ENCODE measurements at places on chromosomes 3 and 15.

GRCh38 chr15:100778831-100779288, 100.8 kb upstream of the ALDH1A3 start:
- no peak for DNase-seq

GRCh38 chr15:29785642-29786041, 36.6 kb downstream of the TJP1 start:
- no peak for DNase-seq

DNA sequence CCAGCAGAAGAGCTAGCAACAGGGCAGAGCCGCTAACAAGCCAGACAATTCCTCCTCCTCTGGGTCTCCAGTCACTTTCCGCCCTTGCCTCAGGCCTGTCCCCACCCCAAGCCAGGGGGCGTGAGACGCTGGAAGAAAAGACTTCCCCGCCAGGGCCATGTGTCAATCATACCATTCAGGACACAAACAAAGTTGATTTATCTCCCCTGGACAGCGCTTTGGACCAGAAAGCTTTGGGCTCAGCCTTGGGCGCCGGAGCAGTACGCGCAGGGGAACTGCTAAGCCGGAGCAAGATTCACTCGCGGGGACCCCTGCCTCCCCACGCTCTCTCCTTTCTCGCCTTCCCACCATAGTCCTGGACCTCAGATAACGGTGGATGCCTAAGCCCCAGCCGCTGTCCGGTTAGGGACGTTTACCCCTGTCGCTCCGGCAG, 479 bp downstream of the LRRC2 start:
- DNase-seq = no peak

DNA sequence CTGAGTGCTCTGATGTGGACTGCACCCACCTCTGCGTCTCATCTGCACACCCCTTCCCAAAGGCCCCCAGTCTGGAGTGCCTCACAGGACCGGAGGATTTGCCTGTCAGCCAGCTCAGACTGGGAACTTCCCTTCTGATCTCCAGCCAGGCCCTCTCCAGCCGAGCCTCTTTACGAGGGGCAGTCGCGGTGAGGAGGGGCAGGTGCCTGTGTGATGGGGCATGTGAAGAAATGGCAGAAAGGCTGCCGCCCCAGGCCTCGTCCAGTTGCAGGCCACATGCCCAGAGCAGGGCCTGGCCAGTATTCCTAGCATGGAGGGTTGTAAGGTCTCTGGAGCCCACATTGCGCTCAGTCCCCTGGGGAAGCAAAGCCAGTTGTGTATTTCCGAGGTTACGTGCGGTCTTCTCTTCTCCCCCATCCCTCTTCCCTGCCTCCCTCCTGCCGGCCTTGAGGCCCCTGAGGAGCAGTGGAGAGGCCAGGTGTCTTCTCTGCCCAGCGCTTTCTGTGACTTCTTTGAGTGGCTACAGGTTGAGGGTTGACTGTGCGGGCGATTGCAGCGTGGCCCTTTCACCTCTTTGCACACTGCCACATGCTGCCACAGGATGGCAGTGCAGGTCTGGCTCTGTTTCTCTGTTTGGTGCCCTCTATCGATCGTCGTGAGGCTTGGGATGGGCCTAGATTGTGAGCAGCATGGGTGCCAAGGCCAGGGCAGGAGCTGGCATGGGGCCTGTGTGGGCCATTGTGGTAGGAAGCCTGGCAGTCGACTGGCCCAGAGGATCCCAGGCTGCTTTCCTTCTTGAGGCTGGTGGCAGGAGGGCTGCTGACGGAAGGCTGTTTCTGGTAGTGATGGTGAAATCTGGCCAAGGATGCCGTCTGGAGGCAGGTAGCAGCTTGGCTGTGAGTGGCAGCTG, 5.3 kb downstream of the CLK3 start:
- peak; percentile 88 for DNase-seq

GRCh38 chr3:165746874-165747273, 90.3 kb downstream of the BCHE start:
- no peak for DNase-seq

DNA sequence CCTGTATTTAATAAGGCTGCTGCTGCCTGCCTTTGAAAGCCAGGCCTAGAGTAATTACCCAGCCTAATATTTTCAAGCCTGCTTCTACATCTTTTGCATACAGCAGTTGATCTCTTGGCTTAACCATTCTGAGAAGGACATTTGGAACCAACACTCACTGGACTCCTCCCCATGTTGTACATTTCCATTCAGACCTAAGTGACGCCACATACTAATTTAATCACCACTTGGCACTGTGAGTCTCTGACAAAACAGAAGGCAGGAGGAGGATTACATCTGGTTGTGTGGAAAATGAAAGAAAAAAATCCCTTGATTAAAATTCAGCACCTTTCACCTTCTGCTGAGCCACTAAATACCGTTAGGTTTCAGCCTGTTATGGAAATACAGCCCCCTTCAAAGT, 102.2 kb upstream of the ARRDC4 start:
- peak; percentile 16 for DNase-seq

- DNase-seq = no peak
These were observed 1.5 kb downstream of the TMEM44 start for GRCh38 chr3:194631696-194632095.

- peak; percentile 62 for DNase-seq
These were observed 699 bp downstream of the MEGF11 start for GRCh38 chr15:66252685-66253417.

- no peak for DNase-seq
These were observed 14.7 kb upstream of the KLF13 start for GRCh38 chr15:31311735-31312619.

GRCh38 chr3:115862099-115862498, 238.8 kb downstream of the GAP43 start:
- peak; percentile 77 for DNase-seq

DNA sequence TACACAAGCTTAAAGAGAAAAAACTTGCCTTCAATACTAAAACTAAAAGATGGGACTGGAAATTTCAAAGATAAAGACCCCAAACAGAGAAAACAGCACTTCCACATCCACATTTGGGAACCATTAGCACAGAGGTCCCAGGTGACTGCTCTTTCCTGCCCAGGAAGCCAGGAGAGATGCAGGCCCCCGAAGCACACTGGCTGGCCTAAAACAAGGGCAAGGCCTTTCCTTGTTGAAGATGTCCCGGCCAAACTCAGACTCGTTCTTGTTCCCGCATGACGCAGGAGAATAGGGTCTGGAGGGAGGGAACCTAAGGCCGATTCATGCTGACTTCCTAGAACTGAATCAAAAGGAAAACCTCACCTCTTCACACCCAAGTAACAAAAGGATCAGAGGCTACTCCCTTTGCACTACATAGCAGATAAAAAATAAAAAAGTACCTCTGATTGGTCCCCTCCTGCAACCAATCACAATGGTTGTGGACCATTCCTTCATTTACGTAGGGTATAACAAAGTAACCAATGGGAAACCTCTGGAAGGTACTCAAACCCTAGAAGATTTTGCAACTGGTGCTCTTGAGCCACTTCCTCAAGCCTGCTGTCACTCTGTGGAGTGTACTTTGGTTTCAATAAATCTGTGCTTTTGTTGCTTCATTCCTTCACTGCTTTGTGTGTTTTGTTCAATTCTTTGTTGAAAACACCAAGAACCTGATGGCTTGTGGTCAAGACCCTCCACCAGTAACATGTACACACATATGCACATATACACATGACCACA, 48.7 kb downstream of the EFCAB12 start:
- DNase-seq = no peak

DNA sequence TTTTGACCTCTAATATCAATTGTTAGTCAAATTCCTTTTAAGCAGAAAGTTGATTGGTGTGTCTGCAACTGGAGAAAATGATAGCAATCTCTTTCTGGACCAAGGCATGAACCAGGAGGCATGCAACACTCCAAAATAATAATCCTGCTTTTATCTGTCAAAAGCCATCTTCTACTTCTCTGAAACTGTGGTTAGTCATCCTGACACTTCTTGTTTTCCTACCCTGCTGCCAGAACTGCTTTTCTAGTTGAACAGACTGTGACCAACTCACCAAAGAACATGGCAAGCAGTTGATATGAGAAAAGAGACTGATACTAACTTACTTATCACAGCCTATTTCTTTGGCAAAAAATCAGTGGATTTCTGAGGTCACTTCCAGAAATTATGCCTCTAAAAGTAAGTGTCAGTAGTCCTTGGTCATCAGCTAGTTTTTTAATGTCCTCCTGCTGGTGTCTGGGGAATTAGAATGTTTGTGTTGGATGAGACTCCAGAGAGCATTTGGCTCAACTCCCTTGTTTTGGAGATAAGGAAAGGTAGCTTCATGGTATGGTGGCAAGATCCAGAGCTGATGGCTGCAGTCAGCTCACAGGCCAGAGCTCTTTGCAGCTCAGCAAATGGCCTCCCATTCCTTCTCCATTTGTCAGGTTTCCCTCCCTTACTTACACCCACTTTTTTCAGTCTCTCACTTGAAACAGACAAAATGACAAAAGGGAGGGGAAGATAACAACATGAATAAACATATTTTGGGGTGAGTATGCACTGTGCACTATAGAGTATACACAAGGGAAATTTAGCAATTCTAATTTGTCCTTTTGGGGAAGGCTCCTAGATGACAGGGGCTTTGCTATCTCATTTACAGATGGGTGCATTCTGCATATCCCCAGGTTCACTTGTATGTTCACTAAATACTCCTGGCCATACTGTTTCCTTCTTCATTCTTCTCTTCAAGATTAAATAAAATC, 7.0 kb downstream of the CRYGS start:
- DNase-seq = no peak
